ENCODE measurements at places on chromosomes 13 and 19. TPM values are rescaled to one million over a fixed set of nuclear protein-coding genes. Genes with fewer than 3 reads are reported as not detected.

Gene RFPL4AL1
- total RNA-seq, result not detected

Gene IZUMO4
- 1.0 TPM for total RNA-seq

Gene KLK3
- total RNA-seq, result not detected

Gene CYP2A6
- total RNA-seq, result not detected

Gene ZNF486
- total RNA-seq, result 16.0 TPM
